ENCODE measurements at places on chromosomes 2 and 18.

DNA sequence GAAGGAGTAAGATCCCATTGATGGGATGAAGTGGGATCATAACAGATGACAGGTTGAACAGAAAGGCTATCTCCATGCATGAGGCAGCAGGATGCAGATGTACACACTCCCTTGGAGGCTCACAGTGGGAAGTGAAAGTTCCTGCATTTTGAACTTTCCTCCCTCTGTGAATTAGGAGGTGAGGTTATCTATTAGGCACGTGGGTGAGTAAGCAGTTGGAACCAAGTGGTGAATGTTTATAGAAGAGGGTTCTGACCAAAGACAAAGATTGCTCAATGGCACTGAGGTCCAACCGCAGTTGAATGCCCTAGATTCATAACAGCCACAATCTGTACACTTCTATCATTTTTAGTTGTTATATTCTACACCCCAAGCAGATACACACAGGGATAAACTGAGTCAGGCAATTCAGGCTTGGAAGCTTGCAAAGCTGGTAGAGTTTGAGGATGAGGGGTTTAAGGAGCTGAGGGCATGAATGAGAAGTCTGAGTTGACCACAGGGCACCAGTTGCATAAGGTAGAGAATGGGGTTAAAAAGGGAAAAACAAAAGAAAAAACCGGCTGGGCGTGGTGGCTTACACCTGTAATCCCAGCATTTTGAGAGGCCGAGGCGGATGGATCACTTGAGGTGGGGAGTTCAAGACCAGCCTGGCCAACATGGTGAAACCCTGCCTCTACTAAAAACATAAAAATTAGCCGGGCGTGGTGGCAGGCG is 7.1 kb upstream of the KCMF1 start:
- no peak for DNase-seq

DNA sequence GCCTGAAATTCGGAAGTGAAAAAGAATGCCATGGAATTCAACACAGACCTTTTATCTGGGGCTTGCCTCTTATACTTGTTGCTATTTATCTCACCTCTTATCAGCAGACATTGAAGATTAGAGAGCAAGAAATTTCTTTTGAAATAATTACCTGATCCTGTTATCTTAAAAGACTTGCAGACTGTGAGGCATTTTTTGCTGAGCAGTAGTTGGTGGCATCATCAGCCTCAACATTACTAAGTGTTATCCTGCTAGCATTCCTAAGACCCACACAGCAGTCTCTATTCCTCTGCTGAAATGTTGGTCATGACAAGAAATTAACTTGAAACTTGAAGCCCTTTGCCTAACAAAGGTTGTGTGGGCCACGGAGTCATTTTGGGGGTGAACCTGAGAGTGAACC is 186.5 kb downstream of the TRIB2 start:
- DNase-seq, result no peak

DNA sequence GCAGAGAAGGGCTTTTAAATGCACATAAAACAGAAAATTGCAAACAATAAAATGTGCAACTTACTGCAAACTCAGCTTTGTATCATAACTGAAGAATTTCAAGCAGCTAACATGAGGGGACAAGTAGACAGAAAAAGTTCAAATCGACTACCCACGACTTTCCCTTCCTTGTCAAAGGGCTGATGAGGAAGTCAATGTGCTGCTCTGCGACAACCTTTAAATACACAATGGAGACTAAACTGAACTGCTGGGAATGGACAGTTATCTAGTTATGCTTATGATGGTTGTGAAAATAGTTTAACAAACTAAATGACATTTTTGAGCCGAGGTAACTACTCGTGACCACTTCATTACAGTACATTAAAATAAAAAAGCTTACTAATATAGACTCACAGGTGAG is 84.1 kb downstream of the INO80D start:
- no peak for DNase-seq

DNA sequence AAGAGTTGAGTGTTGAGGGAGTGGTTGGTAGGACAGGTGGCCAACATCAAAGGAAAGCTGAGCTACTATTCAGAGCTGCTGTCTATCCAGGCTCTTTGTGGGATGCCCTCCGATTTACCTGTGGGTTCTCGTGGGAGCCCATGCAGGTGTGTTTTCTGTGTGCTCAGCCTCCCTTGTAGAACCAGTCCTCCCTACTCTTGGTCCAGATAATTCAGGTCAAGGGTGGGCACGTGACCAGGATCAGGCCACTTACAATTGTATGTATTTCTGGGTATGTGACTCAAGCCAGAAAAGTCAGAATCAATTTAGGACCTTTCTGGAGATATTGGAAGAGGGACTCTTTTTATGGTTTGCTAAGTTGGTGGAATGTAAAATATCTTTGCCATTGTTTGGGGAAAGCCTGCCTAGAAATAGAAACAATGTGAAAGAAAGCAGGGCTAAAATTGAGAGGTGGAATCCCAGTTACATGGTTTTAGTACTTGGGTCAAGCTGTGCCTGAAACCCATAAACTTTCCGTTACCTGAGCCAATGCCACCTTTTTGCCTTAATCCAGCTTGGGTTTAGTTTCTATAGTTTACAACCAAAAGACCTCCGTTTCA is 93.2 kb downstream of the PDCL3 start:
- DNase-seq, result no peak

DNA sequence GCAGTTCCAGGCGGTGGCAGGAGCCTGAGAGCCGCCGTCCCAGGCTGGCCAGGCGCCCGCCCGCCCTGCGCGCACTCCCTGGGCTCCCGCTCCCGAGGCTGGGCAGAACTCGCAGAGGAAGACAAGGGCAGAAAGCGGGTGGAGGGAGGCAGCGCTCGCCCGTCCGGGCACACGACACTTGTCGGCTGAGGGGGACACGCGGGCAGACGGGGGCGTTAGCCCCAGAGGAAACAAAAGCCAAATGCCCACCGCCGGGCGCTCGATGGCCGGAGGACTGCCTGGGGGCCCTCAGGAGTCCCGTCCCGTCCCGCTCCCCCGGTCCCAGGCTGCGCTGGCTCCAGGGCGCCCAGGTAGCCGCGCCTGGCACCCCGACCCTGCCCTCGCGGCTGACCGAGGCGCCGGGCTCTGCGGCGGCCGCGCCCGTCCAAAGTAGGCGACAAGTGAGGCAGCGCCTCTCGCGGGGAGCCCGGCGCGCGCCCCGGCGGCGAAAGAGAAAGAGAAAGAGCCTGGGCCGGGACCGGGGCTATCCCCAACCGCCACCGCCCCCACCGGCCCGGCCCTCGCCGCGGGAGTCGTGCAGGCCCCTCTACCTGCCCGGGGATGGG is 491 bp downstream of the L3MBTL4 start:
- peak; percentile 55 for DNase-seq

DNA sequence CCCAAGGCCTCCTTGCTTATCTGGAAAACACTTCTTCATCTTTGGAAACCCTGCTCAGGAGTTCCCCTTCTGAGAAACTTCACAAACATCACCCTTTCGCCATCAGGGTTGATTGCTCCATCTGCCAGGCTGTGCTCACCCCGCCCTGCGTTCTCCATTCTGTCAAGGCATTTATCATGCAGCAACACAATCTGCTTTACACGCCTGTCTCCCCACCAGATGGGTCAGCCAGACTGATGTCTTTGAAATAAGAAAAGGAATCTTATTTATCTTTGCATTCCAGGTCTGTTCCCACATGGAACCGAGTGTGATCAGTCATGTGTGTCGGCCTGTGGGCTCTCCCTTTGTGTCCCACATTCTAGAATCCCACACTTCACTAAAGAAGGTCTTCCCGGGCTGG is 110.0 kb upstream of the ARL4C start:
- no peak for DNase-seq

- DNase-seq, result no peak
Observed at GRCh38 chr18:3153107-3153704, 66.6 kb downstream of the MYOM1 start.

DNA sequence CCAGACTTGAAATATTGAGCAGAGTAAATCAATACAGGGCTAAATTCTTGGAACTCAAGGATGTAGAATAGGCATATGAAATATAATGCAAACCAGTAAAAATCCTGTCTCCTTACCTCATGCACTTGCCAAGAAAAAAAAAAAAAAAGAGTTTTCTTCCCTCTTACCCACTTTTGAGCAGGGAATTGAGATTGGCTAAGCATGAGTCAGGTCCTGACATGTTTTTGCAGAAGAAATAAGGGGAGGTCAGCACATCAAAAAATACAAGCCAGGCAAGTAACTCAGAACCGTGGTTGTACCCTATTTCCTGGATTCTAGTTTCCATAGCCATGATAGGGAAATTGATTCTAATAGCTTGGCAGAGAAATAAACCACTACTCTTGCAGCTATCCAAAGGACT is 1526.7 kb downstream of the LRP1B start:
- DNase-seq, result no peak

GRCh38 chr18:47287911-47288585 is 36.6 kb upstream of the SKOR2 start:
- no peak for DNase-seq

DNA sequence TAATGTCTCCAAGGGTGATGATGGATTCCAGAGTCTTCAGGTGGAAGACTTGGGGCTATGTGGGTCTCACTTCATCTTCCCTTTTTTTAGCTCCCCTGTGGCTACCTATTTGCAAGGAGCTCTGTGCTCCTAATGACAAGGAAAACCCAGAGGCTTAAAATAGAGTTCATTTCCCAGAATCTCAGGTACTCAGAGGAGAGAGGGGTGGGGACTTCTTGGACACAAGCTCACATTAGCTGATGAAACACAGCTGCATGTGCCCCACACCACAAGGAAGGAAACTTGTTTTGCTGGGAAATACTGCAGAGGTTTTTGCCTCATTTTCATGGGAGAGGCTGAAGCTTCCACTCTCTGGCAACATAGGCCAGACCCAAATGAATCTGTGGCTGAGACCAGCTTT is 138.6 kb upstream of the SLC1A4 start:
- DNase-seq, result no peak

DNA sequence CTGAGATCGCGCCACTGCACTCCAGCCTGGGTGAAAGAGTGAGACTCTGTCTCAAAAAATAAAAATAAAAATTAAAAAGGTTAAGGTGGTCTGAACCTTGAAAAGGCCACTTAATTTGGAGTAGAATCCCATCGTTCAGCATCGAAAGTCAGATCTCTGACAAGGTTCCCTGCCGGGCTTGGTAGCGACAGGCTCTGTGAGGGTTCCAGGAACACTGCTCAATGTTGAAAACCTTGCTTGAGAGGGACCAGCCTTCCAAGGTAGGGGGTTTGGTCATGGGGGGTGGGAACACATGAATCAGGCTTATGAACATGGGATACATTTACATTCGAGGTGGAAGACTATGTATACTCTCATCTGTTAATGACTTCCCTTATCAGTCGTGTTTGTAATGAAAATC is 232.2 kb downstream of the FHOD3 start:
- DNase-seq, result no peak

DNA sequence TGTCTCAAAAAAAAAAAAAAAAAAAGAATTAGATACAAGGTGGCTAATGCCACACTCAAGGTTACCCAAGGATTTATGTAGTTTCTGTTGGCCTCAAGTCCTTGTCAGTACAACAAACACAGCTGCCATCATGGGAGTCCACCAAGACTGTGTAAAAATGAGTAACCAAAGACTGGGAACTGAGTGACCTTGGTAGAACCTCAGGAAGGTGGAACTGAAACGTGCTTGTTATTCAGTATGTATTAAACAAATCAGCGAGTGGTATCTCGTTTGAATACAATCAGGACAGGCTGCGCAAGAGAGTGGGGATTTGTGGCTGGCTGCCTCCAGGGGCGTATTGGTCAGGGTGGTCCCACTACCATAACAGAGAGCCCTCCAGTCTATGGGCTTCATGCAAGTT is 1.6 kb upstream of the SFTPB start:
- DNase-seq, result no peak

DNA sequence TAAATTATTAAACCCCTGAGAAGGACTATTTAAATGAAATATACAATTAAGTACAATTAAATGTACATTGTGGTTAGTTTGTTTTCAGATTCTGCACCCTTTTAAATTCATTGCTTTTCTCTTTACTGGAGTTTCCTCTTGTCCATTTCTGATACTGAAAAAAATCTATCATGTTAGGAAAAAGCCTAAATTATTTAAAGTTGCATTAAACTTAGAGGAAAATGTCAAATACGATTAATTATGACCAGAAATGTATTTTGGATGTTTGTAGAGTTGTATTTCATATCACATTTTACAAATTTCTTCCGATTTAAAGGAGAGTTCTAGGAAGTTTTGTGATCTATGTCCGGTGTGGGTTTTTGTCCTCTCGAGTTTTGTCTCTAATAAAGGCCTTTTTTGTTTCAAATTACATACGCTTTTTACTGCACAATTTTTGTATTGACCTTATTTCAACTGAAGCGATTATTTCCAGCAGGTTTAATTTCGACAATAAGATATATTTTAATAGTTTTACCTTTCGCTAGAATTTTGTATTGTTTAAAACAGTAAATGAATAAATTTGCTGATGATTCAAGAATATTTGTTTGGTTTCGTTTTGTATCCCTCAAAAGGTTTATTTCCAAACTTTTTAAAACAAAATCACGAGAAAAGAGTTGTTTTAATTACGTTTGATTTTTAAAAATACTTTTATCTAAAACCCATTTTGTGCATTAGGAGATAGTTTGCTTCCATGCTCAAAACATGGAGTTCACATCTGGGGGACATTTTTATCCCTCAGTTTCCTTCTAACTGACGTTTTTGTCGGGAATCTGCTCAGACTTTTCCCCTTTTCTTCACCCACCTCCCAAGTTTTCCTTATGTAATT is 3.3 kb upstream of the SATB2 start:
- DNase-seq, result no peak

- DNase-seq, result no peak
Observed at GRCh38 chr18:3970929-3971328, 484.2 kb downstream of the DLGAP1 start.

DNA sequence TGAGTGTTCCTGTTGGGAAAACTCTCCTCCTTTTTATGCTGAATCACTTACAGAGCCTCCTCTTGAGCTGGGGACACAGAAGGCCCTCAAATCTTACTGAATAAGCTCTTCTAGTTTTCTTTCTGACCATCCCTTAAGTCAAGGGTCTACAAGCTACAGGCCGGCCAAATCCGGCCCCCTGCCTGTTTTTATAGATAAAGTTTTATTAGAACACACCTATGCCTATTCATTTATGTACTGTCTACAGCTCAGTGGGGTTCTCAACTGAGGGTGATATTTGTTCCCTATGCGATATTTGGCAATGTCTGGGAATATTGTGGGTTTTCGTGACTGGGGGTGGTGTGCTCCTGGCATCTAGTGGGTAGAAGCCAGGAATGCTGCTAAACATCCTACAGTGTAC is 14.0 kb downstream of the CDC42EP3 start:
- DNase-seq, result no peak

GRCh38 chr2:157833721-157834120 is 42.4 kb downstream of the ACVR1 start:
- DNase-seq, result no peak

- DNase-seq, result no peak
Observed at GRCh38 chr2:168912901-168913369, 11.8 kb downstream of the G6PC2 start.

GRCh38 chr18:55275039-55275901 is 312.7 kb downstream of the TCF4 start:
- DNase-seq, result no peak

GRCh38 chr2:72915907-72916742 is 1.2 kb upstream of the EMX1 start:
- no peak for DNase-seq

- DNase-seq, result no peak
Observed at GRCh38 chr2:177724398-177725287, 332.1 kb downstream of the AGPS start.
